Astrocyte (in vitro differentiated cells and primary cell): ENCODE measurements at places on chromosomes 2 and 18.

GRCh38 chr18:22998344-22998743 lies 65.2 kb downstream of the RBBP8 start:
- DNase-seq, result peak; percentile 63

DNA sequence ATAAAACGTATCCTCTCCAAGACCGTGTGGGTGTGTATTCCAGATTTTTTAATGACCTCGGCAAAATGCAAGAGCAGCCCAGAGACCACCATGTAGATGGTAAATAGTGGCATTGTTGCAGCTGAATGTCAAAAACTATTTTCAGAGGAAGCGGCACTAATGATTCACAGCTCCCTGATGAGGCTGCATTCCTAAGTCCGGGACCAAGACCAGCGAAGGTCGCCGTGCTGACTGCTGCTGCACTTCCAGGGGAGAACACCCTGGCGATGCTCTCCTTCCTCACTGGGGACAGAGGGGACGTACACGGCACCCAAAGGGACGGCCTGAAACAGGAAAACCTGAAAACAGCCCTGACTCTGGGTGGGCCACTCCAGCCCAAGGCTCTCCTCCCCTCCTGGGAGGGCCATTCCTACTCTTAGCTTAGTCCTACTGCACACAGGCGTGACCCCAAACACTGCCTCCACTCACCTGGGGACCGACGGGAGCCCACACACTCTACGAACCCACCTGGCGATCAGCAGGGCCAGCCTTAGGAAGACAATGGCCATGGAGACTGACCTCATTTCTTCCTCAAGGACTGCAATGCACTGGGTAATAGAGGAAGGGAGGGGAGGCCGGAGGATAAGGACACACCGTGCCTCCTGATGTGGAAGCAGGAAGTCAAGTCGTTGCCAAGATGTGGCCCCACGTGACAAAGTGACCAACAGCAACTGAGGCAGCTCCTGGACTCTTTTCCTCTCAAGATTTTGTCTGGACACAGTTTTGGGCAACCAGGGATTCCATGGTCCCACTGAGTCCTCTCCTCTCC lies 82.8 kb downstream of the ZNF516 start:
- peak; percentile 71 for DNase-seq

- no peak for DNase-seq
Observed at GRCh38 chr2:183964565-183964964, 633.8 kb upstream of the ZNF804A start.

- peak; percentile 89 for DNase-seq
Observed at GRCh38 chr2:237085248-237086221, at the start of gene COPS8. COPS8 (plus strand) TSS chr2:237085889; CDS start chr2:237085965, 76 bp downstream.

DNA sequence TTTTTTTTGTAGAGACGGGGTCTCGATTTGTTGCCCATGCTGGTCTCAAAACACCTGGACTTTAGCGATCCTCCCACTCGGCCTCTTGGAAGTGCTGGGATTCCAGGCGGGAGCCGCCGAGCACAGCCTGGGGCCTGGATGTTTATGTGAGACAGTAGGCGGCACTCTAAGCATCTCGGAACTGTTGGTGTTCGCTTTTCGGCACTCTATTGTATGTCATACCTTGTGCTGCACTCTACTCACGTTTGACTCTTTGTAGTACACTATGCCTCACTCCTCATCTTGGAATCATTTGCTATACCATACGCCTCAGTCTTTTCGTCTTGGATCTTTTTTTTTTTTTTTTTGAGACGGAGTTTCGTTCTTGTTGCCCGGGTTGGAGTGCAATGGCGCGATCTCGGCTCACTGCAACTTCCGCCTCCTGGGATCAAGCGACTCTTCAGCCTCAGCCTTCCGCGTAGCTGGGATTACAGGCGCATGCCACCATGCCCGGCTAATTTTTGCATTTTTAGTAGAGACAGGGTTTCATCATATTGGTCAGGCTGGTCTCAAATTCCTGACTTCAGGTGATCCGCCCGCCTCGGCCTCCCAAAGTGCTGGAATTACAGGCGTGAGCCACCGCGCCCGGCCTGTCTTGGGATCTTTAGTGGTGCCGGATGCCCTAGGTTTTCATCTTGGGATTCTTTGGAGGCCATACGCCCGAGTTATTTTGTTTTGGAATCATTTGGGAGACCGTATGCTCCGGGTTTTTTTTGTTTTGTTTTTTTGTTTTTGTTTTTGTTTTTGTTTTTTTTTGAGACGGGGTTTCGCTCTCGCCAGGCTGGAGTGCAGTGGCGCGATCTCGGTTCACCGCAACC lies 24.2 kb upstream of the ZDBF2 start:
- DNase-seq, result no peak

DNA sequence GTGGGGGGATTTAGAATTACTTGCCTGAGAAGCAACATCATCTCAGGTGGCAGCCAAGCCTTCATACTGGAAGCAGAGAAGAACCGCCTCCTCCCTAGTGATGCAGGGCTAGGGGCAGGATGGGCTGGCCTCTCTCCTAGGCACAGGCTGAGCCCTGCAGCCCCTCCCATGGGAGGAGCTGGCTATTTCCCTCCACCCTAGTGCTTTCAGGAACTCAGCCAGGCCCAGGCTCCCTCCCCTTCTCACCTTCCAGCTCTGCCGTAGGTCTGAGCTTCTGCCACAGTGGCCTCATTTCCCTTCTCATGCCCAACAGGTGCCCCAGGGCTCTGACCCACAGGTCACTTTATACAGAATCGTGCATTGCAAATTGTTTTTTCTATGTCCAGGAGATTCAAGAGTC lies 31.0 kb downstream of the CENPA start:
- no peak for DNase-seq

GRCh38 chr2:74041182-74041581 lies 56.5 kb downstream of the TET3 start:
- no peak for DNase-seq

- DNase-seq, result no peak
Observed at GRCh38 chr18:44533071-44533470, 147.6 kb upstream of the SETBP1 start.

DNA sequence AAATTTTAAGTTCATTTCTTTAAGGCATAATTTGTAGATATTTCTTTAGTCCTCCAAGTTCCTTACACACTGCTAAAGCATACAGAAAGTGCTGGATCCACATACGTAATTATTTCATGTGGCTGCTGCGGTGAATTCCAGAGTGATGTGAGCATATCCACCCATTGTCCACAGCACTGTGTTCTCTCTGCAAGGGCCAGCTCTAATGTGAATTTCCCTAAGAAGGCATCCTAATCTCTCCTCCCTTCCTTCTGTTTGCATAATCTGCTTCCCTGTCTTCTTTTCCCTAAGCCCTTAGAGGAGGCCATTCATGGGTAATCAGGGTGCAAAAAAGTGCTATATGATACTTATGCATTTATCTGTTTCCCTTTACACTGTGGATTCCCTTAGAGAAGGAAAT lies 57.2 kb downstream of the COBLL1 start:
- peak; percentile 65 for DNase-seq

GRCh38 chr2:29110916-29111535 lies 4.2 kb upstream of the CLIP4 start:
- peak; percentile 36 for DNase-seq

GRCh38 chr2:108253106-108253505 lies 13.3 kb downstream of the SULT1C3 start:
- DNase-seq, result no peak

DNA sequence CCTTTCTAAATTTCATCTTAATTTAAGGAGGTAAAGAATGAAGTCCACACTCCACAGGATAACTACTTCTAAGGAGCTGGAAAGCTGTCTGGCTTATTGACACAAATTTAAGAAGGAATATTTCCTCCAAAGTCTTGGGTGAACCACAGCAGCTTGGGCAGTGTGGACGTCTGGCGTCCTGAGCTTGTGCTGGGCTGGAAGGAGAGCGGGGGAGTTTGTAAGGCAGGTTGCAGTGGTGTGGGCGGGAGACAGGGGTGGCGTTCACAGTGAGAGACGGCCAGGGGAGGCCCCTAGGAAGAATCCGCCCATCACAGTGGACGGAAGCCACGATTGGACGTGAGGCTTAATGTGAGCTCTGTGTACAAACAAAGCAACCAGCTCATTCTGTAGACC lies 25.7 kb downstream of the ADI1 start:
- DNase-seq, result peak; percentile 44

DNA sequence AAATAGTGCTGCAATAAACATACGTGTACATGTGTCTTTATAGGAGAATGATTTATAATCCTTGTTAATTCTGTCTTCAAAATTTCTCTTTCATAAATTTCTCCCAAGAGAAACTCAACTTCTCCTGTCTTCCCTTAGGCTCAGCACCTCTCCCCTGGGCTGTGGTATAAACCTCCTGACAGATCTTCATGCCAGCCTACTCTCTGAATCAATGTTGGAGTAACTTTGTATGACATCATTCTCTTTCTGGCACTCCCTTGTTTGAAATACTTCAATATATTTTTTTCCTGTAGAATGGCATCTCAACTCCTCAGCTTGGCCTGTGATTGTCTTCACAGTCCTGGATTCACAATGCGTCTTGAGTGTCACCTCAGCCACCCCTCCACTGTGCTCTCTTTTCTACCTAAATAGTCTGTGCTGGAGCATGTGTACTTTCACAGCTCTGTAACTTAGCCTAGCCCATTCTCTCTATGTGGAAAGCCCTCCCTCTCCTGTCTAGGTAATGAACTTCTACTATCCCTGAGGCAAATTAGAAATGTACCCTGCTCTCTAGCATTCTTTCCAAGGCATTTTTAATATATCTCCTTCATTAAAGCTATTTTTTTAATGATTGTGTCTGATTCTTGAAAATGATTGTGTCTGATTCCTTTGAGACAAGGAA lies 649.9 kb upstream of the FANCL start:
- DNase-seq, result no peak

GRCh38 chr2:57902578-57902977 lies 144.0 kb upstream of the VRK2 start:
- DNase-seq, result no peak

GRCh38 chr2:205954707-205955106 lies 131.3 kb downstream of the INO80D start:
- no peak for DNase-seq

- no peak for DNase-seq
Observed at GRCh38 chr2:119766944-119767343, 7.2 kb downstream of the PTPN4 start.

DNA sequence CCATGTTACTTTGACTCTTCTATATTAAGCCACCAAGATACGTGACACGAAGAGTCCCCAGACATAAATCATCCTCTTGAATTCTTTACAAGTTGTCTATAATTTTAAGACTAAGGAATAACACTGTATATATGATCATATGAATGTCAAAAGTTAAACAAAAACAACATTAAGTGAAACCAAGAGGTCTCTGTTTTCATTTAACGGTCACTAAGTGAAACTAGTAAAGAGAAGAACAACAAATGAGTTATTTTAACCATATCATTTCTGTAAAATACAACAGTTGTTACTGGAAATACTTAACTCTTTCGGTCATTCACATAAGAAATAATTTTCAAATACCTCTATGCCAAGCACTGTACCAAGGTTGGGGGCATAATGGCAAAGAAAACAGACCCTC lies 45.7 kb upstream of the STK17B start:
- DNase-seq, result no peak

- DNase-seq, result no peak
Observed at GRCh38 chr2:230939691-230940470, 14.8 kb upstream of the GPR55 start.

GRCh38 chr18:58865701-58866065 lies 1.0 kb downstream of the ZNF532 start:
- DNase-seq, result no peak

DNA sequence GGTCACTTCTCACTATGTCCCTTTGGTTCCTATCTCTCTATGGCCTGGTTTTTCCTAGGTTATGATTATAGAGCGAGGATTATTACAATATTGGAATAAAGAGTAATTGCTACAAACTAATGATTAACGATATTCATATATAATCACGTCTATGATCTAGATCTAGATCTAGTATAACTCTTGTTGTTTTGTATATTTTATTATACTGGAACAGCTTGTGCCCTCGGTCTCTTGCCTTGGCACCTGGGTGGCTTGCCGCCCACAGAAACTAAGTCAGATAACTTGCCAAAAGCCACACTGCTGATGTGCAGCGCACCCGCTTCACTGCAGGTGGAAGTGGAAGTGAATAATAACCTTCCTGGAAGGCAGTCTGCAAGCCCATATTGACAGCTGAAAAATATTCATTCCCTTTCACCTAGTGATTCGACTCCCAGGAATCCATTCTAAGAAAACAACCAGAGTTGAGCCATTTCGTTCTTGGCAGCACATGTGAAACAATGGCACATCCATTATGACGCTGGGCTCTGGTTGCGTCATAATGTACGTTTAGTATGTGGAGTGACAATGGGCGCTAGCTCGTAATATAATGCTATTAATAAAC lies 725 bp upstream of the ANKRD53 start:
- DNase-seq, result peak; percentile 81

DNA sequence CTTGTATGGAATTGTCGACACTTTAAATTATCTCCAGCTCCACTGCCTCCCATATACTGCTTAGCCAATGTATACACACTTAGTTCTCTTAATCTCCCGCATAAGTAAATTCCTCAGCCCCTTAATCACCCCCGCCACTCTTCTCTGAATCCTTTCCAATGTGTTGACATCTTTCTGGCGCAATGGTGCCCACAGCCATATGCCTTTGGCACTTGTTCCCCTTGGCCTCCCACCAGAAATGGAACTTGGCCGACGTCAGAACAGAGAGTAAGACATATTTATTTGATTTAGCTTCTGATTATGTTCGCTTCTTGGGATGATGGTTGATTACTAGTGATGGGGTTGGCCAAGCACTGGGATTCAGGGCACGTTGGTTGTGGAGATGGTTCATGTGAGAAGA lies 1089.3 kb upstream of the CELF4 start:
- no peak for DNase-seq

GRCh38 chr18:74982946-74983635 lies 225.8 kb downstream of the PTGR3 start:
- DNase-seq, result no peak

DNA sequence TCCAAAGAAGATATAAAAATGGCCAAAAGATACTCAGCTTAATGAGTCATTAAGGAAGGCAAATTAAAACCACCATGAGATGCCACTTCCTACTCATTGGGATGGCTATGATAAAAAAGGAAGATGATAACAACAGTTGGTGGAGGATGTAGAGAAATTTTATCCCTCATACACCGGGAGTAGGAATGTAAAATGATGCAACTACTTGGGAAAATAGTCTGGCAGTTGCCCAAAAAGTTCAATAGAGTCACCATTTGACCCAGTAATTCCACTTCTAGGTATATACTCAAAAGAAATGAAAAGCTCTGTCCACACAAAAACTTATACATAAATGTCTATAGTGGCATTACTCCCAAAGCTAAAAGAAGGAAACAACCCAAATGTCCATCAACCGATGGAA lies 10.1 kb upstream of the SULT1C2 start:
- peak; percentile 8 for DNase-seq

DNA sequence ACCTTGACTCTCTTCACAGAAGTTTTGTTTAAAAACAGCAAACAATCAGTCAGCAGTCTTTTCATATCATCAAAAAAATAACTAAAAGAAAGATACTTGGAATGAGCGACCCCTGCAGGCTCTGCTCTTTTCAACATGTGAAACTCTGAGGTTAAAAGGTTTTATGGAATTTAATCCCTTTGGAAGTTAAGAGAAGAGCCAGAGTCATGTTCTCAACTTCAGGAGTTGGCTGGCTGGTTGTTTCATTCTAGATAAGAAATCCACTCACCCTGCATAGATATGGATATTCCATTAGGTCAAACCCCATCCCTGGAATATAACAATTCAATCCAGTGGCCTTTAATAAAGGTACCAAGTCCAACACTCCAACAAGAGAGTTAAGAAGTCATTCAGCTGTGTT lies 115.6 kb upstream of the RMDN2 start:
- DNase-seq, result no peak
